Stimulated activated CD4-positive, alpha-beta T cell treated with anti-CD3 and anti-CD28 coated beads, Interleukin-1b, Interleukin-23, amount 100 ng/mL, for 4 hours (primary cell): ENCODE measurements at places on chromosomes 12 and 14.

- no peak for DNase-seq
Observed at GRCh38 chr12:51013441-51013840, 12.7 kb downstream of the SLC11A2 start.

DNA sequence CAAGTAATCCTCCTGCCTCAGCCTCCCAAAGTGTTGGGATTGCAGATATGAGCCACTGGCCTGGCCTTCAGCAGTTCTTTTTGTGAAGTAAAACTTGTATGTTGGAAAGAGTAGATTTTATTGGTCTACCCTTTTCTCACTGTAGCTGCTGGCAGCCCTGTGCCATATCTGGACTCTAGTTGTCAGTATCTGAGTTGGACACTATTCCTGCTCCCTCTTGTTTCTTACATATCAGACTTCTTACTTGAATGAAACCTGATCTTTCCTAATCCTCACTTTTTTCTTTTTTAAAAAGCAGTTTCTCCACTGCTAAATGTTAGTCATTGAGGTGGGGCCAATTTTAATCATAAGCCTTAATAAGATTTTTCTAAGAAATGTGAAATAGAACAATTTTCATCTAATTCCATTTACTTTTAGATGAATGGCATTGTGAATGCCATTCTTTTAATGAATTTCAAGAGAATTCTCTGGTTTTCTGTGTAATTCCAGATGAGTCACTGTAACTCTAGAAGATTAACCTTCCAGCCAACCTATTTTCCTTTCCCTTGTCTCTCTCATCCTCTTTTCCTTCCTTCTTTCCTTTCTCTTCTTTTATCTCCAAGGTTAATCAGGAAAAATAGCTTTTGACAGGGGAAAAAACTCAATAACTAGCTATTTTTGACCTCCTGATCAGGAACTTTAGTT, 88.7 kb downstream of the APAF1 start:
- DNase-seq, result no peak

DNA sequence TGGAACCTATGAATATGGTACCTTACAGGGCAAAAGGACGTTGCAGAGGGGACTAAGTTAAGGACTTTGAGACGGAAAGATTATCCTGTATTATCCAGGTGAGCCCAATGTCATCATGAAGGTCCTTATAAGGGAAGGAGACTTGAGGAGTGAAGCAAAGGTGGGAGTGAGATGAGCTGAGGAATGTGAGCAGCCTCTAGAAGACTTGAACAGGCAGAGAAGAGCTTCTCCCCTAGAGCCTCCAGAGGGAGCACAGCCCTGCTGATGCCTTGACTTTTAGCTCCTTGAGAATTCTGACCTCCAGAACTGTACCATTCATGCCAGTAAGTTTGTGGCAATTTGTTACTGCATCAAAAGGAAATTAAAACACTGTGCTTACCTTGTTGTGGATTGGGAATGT, 41.8 kb upstream of the DCD start:
- no peak for DNase-seq

- no peak for DNase-seq
Observed at GRCh38 chr12:29546000-29546399, 48.5 kb upstream of the OVCH1 start.

- no peak for DNase-seq
Observed at GRCh38 chr12:131101703-131102492, 148.2 kb downstream of the ADGRD1 start.

- DNase-seq, result no peak
Observed at GRCh38 chr14:34935488-34935887, 47.3 kb upstream of the SRP54 start.

GRCh38 chr12:122130150-122130549, 43.9 kb downstream of the IL31 start:
- no peak for DNase-seq

- DNase-seq, result no peak
Observed at GRCh38 chr12:11164384-11164783, 6.6 kb upstream of the SMIM10L1 start.

DNA sequence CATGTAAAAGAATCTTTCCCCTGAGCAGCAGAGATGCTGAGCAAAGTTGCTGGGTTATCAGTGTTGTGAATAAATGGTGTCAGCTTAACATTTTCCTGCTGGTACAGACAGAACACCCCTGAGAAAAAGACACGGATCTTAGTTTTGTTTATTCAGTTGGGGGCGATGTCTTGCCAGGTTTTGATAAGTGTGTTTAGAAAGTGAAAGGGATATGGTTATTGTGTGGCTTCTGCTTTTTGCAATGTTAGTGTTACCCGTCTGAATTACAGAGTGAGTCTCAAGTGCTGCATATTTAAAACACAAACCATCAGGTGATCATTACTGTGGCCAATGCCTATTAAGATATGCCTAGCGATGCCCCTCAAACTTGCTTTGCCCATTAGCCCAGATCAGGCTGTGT, 864.6 kb upstream of the SEL1L start:
- DNase-seq, result no peak

DNA sequence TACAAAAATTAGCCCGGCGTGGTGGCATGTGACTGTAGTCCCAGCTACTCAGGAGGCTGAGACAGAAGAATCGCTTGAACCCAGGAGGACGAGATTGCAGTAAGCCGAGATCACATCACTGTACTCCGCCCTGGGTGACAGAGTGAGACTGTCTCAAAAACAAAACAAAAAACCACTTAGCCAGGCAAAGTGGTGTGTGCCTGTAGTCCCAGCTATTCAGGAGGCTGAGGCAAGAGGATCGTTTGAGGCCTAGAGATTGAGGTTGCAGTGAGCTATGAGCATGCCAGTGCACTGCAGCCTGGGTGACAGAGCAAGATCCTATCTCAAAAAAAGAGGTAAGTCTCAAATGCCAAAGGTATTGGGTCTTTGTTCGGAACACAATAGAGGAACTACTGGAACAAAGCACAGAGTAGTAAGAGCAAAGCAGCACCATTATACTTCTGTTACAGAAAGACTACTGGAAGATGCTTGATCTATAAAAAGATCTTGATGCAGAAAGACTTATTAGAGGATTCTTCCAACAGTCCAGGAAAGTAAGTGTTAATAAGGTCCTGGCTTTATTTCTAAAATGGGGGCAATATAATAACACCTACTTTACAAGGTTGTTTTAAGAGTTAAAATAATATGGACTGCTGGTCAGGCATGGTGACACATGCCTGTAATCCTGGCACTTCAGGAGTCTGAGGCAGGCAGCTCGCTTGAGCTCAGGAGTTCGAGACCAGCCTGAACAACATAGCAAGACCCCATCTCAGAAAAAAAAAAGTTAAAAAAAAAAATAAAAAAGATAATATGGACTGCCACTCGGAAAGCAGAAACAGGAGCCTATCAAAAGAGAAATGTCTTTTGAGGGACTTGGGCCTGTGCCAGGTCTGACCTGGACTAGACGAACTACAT, 29.9 kb downstream of the BTBD7 start:
- DNase-seq, result no peak

GRCh38 chr12:3055704-3056467, 21.3 kb upstream of the TSPAN9 start:
- no peak for DNase-seq

DNA sequence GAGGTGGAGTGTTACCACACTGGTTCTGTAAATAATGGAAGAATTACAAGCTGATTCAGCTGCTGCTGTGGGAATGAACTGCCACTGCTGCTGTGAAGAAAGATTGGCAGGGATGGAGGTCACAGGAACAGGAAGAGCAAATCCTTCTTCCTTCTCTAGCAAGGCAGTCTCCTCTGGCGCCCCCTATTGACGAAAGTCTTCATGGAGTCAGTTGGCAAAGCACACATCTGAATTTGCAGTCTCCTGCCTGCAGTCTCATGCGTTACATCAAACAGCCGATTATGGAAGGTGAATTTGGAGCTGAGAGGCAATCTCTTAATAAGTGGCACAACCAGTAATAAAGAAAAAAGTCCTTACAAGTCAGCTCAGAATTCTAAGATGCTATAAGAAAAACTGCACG, 106.0 kb upstream of the TMTC1 start:
- DNase-seq, result no peak

DNA sequence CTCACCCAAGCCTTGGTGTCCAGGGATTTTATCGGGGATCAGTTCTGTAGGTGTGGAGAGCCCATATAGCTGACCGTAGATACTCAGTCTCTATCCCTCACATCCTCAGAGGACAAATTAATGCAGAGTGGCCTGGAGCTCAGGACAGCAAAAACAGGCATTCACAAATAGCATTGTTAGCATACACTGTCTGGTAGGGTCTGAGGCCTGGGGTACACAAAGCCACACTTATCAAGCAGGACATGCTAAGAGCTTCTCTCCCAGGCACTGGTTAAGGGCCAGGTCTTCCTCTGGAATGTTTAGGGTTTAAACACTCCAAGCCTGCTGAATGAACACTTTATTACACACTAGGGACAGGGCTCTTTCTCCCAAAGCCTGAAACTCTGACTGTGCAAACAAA, 253.2 kb downstream of the NEDD1 start:
- no peak for DNase-seq

DNA sequence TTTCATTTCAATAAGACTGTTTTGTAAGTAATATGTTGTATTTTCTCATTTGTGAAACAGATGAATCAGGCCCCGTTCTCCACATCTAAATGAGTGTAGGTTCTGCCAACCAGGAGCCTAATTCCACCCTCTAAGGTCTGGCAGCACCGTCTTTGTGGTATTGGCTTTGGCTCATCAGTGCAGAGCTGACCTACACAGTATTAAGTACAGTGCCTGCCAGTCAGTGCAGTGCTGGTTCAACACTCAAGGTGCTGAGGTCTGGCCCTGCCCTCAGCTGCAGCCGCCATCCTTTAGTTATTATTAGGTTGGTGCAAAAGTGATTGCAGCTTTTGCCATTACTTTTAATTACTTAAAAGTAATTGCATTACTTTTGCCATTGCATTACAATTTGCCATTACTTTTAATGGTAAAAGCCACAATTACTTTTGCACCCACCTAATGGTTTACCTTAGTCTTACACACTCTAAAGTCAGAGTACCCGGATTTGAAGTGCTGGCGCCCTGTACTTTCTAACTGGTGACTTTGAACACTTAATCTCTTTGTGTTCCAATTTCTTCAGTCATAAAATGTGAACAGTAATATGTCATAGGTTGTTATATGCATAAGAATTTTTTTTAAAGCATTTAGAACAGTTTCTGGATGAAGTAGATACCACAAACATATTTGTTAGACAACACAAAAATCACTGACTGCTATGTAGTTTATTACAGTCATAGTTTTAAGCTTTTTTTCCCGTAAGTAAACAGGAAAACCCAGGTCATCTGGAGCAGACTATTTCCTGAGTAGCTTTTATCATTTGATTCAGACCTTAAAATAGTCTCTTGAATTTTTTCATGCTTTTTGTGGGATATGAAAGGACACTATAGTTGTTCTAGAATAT, 99.5 kb downstream of the SYNE2 start:
- DNase-seq, result no peak

- no peak for DNase-seq
Observed at GRCh38 chr14:68981139-68981538, 2.0 kb upstream of the ACTN1 start.

DNA sequence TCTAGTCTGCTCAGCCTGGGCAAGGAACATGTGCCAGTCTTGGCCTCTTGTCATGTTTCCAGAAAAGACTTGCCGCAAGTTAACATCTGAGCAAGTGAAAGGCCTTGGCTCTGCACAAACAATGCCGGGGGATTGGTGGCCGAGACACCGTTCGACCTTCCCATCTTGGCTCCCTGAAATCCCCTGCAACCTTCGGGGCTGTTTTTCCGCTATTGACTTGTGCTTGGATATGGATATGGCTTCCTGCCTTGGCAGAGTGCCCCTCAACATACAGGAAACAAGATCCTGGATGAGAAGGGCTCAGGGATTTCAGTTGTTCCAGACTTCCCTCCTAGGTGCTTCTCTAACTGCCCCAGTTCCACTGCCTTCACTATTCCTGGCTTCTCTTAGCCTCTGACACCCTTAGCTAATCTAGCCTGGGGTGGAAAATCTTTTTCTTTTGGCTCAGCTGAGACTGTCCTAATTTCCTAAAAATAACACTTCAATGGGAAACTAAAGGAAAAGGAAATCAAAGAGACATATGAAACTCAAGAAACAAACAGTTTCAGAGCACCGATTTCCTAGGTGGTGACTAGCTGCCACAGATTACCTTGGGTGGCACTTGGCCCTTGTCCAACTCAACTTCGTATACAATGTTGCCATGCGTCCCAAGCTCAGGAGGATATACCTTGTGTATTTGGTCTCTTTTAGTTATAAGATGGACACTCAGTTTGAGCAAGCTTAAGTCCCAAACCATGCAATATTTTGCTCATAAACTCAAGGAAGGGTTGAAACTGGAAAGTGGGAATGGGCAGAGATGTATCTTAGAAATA, 33.9 kb downstream of the RDH12 start:
- DNase-seq, result no peak
